ENCODE measurements at places on chromosomes 4 and X.
A peak's percentile ranks its signal among the peaks of the same experiment; 100 is the strongest.

DNA sequence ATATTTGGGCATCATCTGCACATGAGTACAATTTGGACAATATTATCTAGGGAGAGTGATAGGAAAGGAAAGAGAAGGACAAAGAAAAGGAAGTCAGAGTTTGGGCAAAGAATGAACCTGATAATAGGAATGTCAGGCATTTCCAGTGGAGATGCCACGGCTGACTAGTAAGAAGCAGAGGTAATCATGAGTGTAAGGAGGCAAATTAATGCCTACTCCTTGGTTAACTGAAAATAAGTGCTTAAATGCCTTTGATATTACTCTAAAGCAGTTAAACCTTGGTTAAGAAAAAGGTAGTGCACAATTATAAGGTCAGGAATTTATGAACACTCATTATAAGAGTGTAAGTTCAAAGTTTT, 99.2 kb upstream of the DDIT4L start:
- DNase-seq = no peak

- DNase-seq = no peak
Measured at GRCh38 chr4:116733370-116733769, 352.0 kb downstream of the TRAM1L1 start.

DNA sequence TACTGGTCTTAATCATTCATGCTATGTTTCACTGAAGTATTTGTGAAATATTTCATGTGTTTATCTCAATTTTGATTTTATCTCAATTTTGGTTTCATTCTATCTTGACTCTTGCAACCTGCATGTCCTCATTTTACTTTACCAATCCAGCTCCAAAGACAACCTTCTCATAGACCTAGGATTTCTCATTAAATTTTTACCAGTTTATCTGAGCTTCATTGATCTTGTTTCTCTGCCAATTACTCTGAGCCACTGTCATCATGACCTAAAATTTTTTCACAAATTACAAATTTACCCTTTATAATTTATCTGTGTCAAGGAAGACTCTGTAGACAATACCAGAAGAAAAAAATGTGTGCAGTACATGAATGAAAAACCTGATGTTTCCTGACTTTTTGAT, 18.6 kb upstream of the UGT2B17 start:
- no peak for DNase-seq

GRCh38 chr4:7630568-7631287, 196.0 kb upstream of the PSAPL1 start:
- DNase-seq = peak; percentile 43

DNA sequence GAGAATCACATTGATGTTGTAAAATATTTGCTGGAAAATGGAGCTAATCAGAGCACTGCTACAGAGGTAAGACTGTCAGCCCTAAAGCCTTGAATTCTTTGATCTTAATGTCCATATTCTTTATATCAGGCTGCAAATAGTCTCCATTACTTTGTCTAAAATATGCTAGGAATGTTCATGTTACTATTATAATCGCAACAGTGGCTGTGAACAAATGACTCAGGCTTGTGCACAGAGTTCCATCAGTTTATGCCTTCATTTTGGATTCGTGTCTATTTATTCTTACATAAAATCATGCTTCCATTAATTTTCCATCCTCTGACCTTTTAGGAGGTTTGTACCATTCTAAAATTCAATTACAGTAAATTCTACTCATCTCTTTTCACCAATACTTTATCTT, 182.7 kb downstream of the ANK2 start:
- no peak for DNase-seq

DNA sequence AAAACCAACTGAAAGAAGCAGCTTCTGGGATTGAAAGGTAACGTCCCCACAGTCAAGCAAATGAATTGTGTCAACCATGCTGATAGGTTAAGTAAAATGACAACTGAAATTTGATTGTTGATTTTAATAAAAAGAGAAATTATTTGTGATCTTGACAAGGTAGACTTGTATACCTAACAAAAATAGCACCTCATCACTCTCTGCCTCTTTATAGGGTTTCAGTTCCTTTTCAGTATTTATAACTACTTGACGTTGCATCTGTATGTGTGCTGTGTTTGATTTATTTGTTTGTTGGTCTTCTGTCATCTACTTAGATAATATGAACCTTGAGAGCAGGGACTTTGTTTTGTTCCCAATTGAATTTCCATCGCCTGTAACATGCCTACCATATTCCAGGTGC, 7.9 kb upstream of the PPP3CA start:
- no peak for DNase-seq

DNA sequence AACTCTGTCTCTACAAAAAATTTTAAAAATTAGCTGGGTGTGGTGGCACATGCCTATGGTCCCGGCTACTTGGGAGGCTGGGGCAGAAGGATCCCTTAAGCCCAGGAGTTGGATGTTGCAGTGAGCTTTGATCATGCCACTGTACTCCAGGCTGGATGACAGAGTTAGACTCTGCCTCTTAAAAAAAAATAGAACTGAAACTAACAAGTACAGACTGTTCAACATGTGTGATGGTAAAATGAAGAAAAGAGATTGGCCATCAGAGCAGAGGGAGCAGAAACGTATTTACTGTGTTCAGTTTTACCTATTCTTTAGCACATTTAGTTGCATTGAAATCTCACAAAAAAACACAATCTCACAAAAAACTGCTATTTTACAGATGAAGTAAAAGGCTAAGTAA, 77.9 kb upstream of the NAP1L5 start:
- no peak for DNase-seq
